ENCODE measurements at places on chromosomes 6 and 20. TPM values are rescaled to one million over a fixed set of nuclear protein-coding genes. Genes with fewer than 3 reads are reported as not detected.

GRCh38 chr6:150719099-150719766 is 119.5 kb downstream of the PLEKHG1 start:
- DNase-seq: no peak

GRCh38 chr20:34302312-34302722 is 838 bp downstream of the AHCY start:
- DNase-seq: no peak

COX4I2 gene
- not detected for total RNA-seq

DNA sequence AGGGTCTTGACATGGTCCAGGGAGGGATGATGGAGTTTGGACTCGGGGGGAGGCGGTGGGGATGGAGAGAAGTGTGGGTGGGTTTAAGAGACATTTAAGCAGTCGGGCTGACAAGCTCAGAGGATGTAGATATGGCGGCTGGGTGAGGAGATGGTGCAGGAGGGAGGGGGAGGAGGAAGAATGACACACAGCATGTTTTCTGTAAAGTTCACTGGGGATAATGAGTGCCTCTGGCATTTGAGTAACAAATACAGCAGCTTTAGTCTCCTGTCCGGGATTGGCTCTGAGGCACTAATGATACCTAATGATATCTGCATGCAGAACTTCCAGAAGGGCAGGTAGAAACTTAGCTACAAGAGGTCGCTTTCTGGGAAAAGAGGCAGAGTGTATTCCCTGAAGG is 107.8 kb downstream of the DHX35 start:
- DNase-seq: peak; percentile 74

- DNase-seq: no peak
Measured at GRCh38 chr6:136252441-136252840, 2.3 kb upstream of the MTFR2 start.

GRCh38 chr20:47355489-47356219 is 845 bp downstream of the ZMYND8 start:
- peak; percentile 50 for DNase-seq

GRCh38 chr20:52987295-52987694 is 15.1 kb downstream of the TSHZ2 start:
- DNase-seq: no peak

LPIN3 gene
- 0.76 TPM for total RNA-seq

GRCh38 chr6:39197922-39198500 is 31.3 kb downstream of the KCNK5 start:
- no peak for DNase-seq

DNA sequence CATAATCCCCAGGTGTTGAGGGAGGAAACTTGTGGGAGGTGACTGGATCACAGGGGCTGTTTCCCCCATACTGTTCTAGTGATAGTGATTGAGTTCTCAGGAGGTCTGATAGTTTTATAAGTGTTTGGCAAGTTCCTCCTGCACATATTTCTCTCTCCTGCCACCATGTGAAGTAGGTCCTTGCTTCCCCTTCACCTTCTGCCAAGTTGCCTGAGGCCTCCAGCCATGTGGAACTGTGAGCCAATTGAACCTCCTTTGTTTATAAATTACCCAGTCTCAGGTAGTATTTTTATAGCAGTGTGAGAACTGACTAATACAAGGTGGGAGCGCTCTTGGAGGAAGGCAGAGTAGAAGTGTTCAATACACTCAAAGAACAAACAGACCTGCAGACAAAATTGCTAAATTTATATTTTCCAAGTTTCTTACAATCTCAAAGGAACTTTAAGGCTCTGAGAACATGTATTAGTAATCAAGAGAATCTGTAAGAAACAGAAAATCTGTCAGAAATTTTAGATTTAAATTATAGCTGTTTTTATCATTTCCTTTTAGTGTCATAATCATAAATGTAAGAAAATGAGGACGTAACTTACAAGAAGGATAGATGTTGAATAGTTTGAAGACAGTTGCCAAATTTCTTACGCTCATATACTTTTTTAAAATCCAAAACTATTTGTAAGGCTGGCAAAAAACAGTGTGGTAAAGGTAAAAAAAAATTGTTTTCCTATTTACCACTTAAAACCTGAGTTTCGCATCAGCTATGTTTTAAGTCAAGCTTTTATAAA is 77.7 kb downstream of the ASCC3 start:
- DNase-seq: peak; percentile 60

DNA sequence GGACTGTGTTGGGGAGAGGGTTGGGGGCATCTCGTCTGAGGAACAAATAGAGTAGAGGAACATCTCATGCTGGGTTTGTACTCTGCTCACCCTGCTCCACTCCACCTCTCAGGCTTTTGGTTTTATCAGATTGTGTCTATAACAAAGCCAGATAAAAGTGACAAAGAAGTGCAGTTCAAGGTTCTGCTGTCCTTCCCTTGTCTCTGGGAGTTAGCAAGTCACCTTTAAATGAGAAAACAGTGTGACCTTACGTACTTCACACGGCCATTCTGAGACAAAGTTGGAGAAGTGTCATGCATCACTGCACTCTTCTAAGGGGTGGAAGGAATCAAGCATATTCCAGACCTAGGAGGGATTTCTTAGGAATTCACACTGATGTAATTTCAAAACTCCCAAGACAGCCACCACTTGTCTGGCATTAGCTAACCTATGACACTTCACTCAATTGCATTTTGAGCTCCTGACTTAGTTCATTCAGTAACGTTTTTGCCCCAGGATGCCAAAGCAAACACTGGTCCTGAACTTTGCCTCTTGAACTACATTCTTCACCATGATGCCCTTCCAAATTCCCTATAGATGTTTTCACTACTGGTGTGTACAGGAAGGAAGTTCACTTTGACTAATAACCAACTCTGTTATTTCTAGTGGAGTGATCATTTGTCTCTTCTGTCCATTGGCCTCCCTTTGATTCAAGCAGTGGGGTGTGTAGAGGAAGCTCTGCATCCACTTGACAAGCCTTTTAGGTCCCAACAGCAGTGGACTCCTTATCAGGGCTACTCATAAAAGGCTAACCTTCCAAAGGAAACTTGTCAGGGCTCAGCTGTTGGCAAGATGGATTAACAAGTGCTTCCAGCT is 647.6 kb upstream of the FLRT3 start:
- DNase-seq: no peak

GRCh38 chr6:3403238-3404173 is 53.3 kb downstream of the SLC22A23 start:
- DNase-seq: no peak

EFCAB8 gene
- total RNA-seq: not detected

GRCh38 chr20:8376940-8377339 is 244.9 kb downstream of the PLCB1 start:
- no peak for DNase-seq

DNA sequence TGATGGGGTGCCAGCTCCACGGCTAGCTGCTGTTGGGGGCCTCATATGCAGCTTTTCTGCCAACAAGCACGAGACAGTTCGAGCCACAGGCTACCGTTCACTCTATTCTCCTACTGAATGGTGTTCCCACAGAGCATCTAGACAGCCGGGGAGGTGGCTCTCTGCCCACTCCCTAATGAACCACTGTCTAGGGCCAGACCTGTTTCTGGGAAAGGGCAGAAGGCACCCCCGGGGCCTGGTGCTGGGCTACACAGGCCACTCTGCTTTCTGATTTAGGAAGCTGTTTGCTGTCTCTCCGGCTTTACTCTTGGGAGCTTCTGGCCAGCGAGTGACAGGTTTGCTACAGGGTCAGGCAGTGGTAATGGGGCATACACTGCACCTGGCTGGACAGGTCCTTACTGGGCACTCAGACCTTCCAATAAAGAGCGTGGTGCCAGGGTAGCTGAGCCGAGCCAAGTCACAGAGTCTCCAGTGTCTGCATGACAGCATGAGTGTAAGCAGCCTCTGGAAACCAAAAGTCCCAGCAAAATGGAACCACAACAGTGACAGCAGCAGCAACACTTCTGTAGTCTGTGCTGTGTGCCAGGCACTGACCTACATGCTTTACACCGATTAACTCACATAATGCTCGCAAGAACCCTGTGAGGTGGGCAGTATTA is 8.4 kb downstream of the CCDC167 start:
- DNase-seq: no peak

L3MBTL3 gene
- total RNA-seq: 9.4 TPM

DUSP15 gene
- total RNA-seq: 3.2 TPM

GRCh38 chr20:45994761-45995493 is 13.8 kb upstream of the MMP9 start:
- no peak for DNase-seq

ADTRP gene
- total RNA-seq: 1.4 TPM

DNA sequence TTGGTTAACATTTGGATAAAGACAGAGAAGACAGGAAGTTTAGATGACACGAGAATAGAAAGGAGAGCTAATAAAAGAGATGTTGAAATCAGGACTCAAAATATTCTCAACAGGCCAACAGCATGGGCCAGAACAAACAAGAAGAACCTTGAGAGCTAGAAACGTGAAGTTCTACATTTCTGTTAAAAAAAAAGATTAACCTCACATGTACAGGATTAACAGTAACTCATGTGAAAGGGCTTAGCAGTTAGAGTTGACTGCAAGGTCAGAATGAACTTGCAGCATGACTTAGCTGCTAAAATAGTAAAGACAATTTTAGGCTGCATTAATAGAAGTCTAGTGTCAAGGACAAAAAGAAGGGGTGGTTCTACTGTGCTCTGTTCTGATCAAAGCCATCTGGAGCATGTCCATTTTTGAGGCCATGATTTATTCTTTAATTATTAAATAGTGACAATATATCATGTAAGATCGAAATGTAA is 331.1 kb upstream of the HSF2 start:
- no peak for DNase-seq

ZSCAN16 gene
- total RNA-seq: 1.9 TPM
